Left ventricle myocardium inferior (tissue), 1 donor: ENCODE measurements at places on chromosomes 7 and 10. TPM values are rescaled to one million over a fixed set of nuclear protein-coding genes. Genes with fewer than 3 reads are reported as not detected.

GRCh38 chr7:99005776-99006175 is 127.4 kb downstream of the TRRAP start:
- H3K4me3 ChIP-seq = no peak overlapping the region
- peaks cover 90% of the 10 kb centered on the region for H3K36me3 ChIP-seq
- DNase-seq = no peak
- no peaks in the 10 kb centered on the region for H3K27me3 ChIP-seq

GRCh38 chr10:48464871-48465736 is 139.8 kb downstream of the ARHGAP22 start:
- H3K27me3 ChIP-seq = peaks cover 20% of the 10 kb centered on the region
- DNase-seq = peak; percentile 70
- peak overlapping the region; percentile 88 for H3K27ac ChIP-seq
- peak overlapping the region; percentile 51 for H3K4me3 ChIP-seq
- H3K36me3 ChIP-seq = no peaks in the 10 kb centered on the region

Gene TLX1
- total RNA-seq = not detected

GRCh38 chr7:116777651-116778281 is 84.6 kb upstream of the CAPZA2 start:
- no peaks in the 10 kb centered on the region for H3K36me3 ChIP-seq
- no peak for DNase-seq
- no peak overlapping the region for H3K4me3 ChIP-seq
- no peaks in the 10 kb centered on the region for H3K27me3 ChIP-seq
- H3K4me1 ChIP-seq = peaks cover 16% of the 10 kb centered on the region
- no peak overlapping the region for H3K27ac ChIP-seq
